ENCODE measurements at places on chromosomes 6 and 20.
A peak's percentile ranks its signal among the peaks of the same experiment; 100 is the strongest.

DNA sequence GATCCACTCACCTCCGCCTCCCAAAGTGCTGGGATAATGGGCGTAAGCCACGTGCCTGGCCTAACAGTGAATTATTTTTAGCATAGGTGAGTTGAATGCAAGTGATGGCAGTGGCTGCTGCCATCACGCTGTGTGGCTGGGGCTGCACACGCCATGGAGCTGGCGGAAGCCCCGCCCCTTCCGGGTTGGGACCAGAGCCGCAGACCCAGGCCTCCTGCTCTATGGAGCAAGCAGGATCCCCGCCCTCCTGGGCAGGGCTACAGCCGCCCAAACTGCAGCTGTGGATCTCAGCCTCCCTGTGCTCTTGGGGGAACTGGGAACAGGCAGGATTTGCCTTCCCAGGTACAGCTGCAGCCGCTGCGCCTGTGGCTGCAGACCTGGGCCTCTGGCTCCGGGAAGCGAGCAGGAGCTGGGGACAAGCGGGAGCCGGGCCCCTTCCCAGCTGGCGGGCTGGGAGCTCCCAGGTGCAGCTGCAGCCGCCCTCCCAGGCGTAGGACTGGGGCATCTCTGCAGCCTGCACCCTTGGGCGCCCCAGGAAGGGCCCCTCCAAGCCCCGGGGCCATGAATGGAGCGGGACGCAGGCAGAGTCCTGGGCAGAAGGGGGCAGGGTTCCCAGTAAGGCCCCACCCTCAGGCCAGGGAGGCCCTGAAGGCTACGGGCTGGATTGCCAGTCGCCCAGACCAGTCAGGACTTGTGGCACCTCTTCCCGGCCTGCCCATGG is 30.9 kb upstream of the SLA2 start:
- DNase-seq, result no peak

DNA sequence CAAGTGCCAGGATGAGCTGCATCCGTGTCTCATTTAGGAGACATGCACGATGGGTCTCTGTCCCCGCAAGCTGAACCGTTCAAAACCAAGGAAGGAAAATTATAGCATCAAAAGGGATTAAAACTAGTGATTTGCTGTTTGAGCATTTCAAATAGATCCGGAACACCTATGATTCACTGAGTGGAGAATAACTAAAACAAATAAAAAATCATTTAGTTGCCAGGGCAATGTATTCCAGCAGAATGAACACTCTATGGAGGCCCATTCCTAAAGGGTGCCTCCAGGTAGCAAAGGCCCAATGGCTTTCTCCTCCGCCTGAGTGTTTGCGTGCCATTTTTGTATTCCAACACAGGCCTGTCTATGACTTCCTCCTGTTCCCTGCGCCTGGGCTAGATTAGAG is 354.8 kb downstream of the ZFAND3 start:
- DNase-seq, result no peak

GRCh38 chr20:51668515-51668914 is 99.7 kb downstream of the ATP9A start:
- no peak for DNase-seq

DNA sequence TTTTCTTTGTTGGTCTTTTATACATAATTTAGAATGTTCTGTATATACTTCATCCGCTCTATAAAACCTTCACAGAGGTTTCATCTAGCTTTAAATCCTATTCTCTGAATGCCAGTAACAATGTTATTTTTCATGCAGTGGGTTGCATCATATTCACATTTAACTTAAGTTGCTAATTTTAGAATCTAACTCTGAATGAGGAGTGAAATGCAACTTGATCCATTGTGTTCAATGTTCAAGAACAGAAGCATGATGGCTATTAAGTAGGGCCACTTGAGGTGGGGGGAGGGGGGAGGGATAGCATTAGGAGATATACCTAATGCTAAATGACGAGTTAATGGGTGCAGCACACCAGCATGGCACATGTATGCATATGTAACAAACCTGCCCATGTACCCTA is 224.5 kb downstream of the NKAIN2 start:
- DNase-seq, result no peak

- no peak for DNase-seq
These were observed 6.2 kb downstream of the NR2E1 start for GRCh38 chr6:108171918-108172516.

- DNase-seq, result no peak
These were observed 66.6 kb downstream of the PREX1 start for GRCh38 chr20:48761023-48761785.

GRCh38 chr20:21090111-21090618 is 16.0 kb downstream of the LINC00237 start:
- no peak for DNase-seq

GRCh38 chr6:34011264-34011663 is 134.6 kb downstream of the GRM4 start:
- no peak for DNase-seq

- peak; percentile 6 for DNase-seq
These were observed 81.8 kb downstream of the KIF16B start for GRCh38 chr20:16491294-16491905.

DNA sequence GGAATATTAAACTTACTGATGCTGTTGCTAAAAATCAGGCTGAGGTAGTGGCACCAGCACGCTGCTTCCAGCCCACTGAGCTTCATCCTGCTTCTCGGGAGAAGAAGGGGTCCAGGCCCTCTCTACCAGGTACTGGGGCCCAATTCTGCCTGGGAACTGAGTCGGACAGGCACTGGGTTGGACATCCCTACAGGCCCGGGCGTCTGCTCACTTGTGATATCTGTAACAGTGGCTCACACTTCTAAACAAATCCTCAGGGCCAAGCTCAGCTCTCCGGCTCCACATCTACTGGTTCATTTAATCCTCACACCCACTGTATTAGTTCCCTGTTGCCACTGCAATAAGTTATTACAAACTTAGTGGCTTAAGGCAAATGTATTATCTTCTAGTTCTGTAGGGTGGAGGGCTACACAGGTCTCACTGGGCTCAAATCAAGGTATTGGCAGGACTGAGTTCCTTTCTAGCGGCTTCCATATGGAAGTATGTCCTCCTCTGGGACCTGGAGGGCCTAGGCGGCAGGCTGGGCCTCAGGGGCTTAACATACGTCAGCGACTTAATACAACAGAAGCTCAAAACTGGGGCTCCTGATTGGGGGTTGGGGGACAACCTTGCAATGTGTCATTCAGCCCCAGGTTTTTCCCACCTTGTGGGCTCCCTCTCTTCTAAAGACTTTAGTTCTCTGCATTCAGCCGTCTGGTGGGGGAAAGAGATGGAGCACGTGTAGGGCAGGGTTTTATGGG is 1.6 kb upstream of the KCNK15 start:
- no peak for DNase-seq

DNA sequence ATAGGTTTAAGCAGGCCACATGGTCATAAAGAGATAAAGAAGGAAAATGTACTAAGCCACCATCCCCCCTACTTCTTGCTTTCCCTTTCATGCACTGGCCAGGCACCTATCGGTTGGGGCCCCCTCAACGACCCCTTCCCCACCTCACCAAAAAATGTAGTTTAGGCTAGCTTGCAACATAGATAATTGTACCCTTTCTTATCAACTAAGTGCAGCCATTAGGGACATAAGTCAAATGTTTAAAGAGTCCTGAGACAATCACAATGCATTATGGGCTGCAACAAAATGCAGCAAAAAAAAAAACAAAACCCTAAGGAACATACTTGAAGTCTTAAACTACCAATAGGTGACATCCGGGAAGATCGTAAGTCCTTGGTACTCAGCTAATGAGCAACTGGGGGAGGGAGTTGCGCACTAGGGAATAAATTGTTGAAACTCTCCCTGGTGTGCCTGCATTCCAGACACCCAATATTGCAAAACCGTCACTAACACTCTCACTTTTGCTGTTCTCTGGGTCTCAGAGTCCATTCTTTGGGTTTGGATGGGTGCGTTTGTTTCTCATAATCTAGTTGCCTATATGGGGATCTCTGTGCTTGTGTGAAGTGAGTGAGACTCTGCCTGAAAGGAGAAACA is 12.4 kb upstream of the HLA-G start:
- DNase-seq, result no peak

GRCh38 chr6:164507206-164507940 is 802.0 kb downstream of the C6orf118 start:
- peak; percentile 26 for DNase-seq

DNA sequence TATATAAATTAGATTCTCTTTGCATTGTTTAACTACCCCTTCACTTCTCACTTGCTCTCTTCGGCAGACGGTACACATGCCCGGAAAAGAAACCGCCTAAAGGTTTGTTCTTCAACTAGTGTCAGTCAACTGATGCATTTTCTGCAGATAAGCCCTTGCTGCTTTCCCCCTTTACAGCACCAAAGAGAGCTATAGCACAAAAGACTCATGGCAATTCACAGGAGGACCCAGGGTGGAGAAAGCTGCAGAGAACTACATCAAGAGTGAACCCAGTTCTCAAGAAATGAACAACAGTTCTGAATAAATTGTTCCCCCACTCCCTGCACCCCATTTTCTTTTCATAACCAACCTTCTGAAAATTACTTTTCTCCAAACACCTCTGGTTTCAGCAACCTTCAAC is 8.9 kb downstream of the CD164 start:
- no peak for DNase-seq

DNA sequence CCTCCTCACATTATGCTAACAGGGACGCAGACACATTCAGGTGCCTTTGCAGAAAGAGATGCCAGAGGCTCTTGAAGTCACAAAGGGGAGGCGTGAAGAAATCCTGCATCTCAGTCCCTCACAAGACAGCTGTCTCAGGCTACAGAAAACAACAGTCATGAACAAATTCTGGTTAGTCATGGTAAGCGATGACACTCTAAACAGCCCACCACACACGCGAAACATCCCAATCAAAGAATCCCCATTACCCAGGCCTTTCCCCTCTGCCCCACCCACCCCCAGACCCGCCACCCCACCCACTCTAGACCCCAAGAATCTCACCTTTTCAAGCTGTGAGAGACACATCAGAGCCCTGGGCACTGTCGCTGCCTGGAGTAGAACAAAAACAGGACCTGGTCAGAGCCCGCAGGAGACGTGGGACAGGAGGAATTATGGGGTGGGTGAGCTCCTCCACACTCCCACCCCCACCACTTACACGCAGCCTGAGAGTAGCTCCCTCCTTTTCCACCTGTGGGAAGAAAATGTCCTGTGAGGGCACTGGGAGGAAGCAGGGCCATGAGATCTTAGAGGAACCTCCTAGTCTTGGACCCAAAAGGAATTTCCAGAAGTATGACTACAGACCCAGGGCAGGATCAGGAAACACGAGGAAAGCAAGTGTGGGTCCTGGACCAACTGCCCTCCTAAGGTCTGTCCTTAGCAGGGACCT is 2.7 kb downstream of the HLA-B start:
- DNase-seq, result no peak

DNA sequence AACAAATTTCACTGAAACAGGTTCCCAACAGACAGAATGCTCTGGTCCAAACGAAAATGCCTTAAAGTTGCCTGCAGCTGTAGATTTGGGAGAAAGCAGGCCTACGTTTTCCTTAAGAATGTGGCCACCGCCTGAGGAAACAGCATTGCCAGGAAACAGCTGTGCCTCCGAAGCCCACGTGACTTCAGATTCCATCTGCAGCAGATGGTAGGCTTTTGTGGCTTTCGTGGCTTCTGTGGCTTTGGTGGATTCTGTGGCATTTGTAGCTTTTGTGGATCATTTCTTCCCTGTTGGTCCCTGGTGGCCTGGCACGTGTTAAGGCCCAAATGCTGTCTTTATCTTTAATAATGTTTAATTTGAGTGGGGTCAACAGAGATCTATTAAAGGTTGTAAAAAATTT is 222.9 kb downstream of the TTLL2 start:
- DNase-seq, result no peak

DNA sequence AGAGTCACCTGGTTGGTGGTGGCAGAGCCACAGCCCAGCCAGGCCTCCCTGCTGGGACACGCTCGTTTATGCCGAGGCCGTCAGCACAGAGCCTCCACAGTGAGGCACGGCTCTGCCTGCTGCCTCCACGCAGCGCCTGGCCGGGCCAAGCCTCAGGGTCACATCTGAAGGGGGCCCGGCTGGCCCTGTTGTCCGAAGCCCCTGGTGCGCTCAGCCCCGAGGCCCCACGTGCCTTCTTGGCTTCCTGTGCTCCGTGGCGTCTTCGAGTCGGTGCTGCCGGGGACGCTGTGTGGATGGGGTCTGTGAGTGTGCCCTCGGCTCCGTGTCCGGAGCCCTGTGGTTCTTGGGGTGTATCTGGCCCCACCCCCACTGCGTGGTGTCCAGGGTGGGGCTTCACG is 10.4 kb upstream of the TNFRSF6B start:
- DNase-seq, result no peak

- peak; percentile 58 for DNase-seq
These were observed 48.1 kb downstream of the TCP11 start for GRCh38 chr6:35093118-35093445.

GRCh38 chr20:52083627-52084232 is 107.8 kb downstream of the ZFP64 start:
- peak; percentile 79 for DNase-seq

DNA sequence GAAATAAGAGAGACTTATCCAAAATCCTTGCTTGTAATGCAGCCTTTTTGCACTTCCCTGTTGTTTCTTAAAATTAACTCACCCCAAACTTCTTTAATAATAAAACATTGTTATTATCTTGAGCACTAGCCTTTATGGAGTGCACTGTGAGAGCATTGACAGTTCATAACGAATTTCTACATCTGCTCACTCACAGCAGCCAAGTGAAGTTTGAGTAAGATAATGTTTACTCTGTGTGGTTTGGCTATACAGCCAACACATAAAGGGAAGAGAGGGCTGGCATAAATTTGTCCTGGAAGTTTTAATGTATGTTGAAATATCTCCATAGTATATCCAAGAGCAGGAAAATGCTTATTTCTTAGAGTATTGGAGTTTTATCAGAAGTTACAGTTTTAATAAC is 227.9 kb downstream of the FRK start:
- DNase-seq, result no peak

DNA sequence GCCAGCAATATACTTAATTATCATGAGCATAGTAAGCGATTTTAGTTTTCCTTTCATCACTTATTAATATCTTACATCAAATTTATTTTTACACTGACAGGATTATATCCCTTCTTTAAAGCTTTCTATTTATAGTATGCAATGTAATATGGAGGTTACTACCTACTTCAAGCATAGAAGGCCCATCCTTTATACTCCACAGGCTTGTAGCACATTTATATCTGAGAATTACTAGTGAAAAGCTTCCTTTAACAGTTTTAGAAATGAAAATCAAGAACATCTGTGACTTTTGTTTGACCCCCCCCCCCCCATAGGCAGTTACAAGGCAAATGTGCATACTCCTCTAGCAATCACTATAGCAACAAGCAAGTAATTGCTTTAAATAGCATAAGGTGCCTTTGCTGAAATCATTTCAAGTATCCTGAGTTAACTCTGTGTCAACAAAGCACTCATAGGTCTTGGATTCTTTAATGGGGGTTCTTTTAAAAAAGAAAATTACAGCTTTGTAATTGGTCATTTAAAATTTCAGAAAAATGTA is 917.7 kb downstream of the PHF3 start:
- no peak for DNase-seq

GRCh38 chr20:2658414-2659354 is 5.3 kb downstream of the IDH3B start:
- no peak for DNase-seq
